Stimulated activated CD4-positive, alpha-beta T cell treated with anti-CD3 and anti-CD28 coated beads, TNF-alpha, amount 100 ng/mL, for 4 hours (primary cell): ENCODE measurements at places on chromosomes 5 and 9.

- no peak for DNase-seq
These were observed 168.9 kb downstream of the MUSK start for GRCh38 chr9:110837401-110838005.

DNA sequence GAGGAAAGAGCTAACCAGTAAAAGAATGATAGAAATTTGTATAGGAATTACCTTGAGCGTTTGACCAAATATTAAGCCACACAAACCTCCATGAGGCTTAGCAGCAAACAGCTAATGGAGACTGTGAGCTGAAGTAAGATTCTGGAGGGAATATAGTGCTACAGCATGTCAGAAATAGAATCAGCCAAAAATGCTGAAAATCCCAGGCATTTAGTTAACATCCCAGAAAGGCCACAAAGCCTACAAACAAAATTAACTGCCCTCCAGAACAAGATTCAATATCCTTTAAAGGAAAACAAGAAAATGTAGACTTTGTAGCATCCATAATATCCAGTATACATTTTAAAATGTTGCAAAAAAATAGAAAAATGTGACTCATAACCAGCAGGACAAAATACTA, 257.8 kb upstream of the TUSC1 start:
- DNase-seq = no peak

DNA sequence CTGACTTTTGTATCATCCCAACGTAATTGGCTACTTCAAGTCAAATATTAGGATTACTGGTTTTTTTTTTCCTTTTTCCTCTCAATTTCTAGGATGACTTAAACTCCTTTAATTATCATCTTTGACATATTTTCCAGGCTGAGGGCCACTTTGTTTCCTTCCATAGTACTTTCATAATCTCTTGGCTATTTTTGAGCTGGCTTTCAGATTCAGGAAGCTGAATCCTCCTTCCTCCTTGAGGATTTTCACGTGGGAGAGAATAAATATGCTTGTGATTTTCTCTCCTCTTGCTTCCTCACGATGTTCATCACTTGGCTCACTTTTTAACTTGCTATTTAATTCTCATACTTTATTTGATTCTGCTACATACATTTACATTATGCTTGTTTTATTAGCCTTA, 88.1 kb downstream of the ITGA1 start:
- DNase-seq = no peak

GRCh38 chr5:89437450-89438435, 554.8 kb upstream of the MEF2C start:
- no peak for DNase-seq

- DNase-seq = no peak
These were observed 53.9 kb downstream of the DPYSL3 start for GRCh38 chr5:147455822-147456450.

DNA sequence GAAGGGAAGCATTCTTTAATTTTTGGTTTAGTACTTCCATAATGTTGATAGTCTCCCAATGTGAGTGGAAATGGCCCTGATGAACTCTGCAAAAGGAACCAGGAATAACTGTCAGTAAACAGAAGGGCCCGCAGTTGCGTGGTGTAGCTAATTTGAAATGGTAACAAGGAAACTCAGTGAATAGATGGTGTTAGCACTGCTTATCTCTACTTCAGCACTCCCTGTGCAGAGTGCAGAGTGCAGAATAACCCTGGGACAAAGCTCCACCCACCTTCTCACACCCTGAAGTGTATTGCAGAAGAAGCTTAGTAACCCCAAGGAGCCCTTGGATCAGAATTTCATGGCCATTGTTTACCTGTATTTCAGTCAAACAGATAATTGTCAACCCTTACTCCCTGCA, 158.9 kb downstream of the PCSK5 start:
- no peak for DNase-seq

DNA sequence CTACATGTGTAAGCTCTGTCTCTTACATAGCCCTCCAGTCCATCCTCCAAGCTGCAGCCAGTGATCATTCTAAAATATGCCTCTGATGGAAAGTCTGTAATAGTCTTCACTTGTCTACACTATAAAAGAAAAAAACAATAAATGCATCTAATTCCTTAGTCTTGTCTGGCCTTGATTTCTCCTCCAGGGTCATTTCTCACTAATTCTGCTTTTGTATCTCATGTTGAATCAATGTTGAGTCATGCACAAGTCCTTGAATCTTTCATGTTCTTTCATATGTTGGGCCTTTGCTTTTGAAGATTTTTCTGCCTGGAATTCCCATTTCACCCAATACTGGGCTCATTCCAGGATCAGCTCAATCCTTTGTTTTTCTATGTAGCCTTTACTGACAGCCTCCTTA, 121.1 kb upstream of the TRIM32 start:
- no peak for DNase-seq

- no peak for DNase-seq
These were observed 4.4 kb upstream of the CREBRF start for GRCh38 chr5:173051746-173052145.

- DNase-seq = no peak
These were observed 515.1 kb upstream of the TNC start for GRCh38 chr9:115633104-115633503.

GRCh38 chr5:87645224-87645623, 232.5 kb upstream of the CCNH start:
- DNase-seq = no peak

GRCh38 chr9:135414293-135414692, 65.3 kb upstream of the PPP1R26 start:
- no peak for DNase-seq
